Panc1 (cell line): ENCODE measurements at places on chromosomes 13 and 19. TPM values are rescaled to one million over a fixed set of nuclear protein-coding genes. Genes with fewer than 3 reads are reported as not detected.

DNA sequence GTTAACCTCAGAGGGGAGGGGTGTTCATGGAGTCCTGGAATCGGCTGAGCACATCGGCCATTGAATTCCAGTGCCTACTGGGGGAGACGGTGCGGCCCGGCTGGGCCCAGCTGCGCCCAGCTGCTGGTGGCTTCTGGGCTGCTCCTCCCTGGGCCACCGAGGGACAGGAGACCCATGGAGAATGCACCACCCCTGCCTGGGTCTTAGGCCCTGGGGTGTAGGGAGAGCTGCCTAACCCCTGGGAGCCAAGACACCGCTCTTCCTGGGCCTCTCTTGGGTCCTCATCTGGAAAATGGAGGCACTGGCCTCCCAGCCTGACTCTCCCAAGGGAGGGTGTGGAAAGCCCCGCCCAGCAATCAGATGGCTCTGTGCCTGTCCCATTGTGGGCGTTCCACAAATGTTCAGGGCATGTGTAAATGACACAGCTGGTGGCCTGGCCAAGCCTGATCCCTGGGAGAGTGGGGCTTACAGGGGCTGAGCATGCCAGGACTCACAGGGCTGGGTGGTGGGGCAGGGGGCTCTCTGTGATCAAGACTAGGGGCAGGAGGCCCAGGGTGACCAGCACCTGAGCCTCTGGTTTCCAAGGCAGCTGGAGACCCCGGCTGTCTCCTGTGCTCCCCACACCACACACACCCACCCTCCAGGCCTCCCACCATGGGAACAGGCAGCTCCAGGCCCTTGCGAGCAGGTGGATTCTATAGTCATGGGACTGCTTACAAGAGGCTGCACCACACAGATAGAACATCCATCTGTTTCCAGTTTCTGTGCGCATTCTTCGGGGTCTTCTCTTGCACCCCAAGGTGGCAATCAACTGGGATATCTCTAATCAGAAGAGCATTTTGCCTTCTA, 150.9 kb downstream of the URI1 start:
- no peak for DNase-seq
- no peaks in the 10 kb centered on the region for H3K4me1 ChIP-seq
- H3K36me3 ChIP-seq, result no peaks in the 10 kb centered on the region
- 0 out of 2 replicates have a peak, but pooled peaks cover 3% of the 10 kb centered on the region for H3K27me3 ChIP-seq
- H3K4me3 ChIP-seq, result no peak overlapping the region

Gene PINLYP
- 0.21 TPM for total RNA-seq

Gene KLK10
- not detected for total RNA-seq

DNA sequence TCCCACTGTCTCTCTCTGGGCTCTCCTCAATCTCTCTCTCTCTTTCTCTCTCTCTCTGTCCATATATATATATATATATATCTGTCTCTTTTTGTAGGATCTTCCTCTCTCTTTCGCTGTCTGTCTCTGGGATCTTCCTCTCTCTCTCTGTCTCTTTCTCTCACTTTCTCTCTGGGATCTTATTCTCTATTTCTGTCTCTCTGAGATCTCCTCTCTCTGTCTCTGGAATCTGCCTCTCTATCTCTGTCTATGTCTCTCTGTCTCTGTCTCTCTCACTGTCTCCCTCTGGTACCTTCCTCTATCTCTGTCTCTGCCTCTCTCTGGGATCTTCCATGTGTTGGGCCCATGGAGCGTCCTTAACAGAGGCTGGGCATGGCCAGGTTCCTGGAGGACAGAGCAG, 3.4 kb downstream of the ATP1A3 start:
- DNase-seq, result no peak
- no peaks in the 10 kb centered on the region; the same call in 1 of the 2 replicates for H3K36me3 ChIP-seq
- H3K4me3 ChIP-seq, result no peak overlapping the region
- no peak overlapping the region for H3K27ac ChIP-seq

Gene USPL1
- total RNA-seq, result 19.5 TPM

DNA sequence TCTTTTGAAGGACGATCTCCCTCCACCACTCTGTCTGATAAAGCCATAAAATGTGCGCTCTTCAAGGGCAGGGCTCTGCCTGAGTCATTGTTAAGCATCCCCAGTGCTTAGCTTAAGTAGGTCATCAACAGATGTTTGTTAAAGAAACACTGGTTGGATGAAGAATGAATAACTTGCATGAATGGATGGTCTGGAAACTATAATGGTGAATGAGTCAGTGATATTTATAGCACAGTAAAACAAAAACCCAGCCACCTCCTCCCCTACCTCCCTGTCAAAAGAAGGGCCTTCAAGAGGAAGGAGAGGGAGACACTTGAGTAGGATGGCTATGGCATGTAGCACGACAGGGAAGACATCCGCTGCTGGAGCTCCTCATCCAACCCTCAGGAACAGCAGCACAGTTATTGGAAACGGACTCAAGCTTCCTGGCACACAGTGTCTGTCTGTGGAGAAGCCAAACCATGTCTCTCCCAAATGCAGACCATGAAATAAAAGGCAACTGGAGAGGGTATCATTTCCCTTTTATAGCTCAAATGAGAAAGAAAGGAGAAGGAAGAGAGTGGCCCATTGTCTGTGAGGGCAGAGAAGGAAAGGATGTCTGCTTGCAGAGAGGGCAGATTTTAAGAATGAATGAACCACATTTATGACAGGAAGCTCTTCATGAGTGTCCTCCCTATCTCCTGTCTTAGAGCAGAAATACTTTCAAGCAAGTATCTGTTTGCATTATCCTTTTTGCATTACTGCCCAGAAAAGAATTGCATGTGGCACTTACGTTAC, 183.5 kb upstream of the UBL3 start:
- no peaks in the 10 kb centered on the region for H3K4me1 ChIP-seq
- no peaks in the 10 kb centered on the region for H3K36me3 ChIP-seq
- DNase-seq, result no peak
- H3K27me3 ChIP-seq, result no peaks in the 10 kb centered on the region

DNA sequence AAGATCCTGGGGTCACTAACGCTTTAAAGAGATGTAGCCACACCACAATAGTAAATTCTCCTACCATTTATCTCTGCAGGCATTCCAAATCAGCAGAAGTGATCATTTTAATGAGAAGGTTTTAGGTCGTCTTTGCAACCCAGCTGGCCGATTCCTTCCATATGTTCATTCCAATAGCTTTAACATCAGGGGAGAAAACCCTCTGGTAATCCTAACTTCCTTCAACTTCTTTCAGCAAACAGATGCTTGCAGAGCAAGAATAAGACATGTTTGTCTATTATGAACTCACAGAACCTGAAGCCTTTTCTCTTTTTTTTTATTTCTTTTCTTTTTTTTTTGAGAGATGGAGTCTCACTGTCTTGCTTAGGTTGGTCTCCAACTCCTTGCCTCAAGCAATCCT, 498.6 kb upstream of the SLITRK1 start:
- no peaks in the 10 kb centered on the region for H3K36me3 ChIP-seq
- no peaks in the 10 kb centered on the region for H3K4me1 ChIP-seq
- H3K4me3 ChIP-seq, result no peak overlapping the region
- DNase-seq, result no peak
- H3K27ac ChIP-seq, result no peak overlapping the region

Gene APOC4
- total RNA-seq, result not detected

DNA sequence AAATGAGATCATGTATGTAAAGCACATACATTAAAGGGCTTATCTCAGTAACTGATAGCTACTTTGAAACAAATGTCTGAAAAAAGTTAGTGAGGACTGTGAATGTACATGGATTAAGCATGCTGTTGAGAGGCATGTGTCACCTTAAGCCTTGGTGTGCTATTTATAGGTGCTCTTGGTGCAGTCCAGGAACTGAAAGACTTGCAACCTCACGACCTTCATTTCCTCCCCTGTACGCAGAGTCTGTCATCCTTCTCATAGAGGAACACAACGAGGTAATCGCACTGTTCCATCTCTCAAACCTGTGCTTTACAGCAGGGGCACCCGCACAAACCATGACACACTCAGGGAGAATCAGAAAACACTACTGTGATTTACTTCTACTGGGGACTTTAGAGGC, 65.6 kb downstream of the UFM1 start:
- no peak overlapping the region for H3K4me3 ChIP-seq
- no peaks in the 10 kb centered on the region for H3K27me3 ChIP-seq
- no peak overlapping the region for H3K27ac ChIP-seq
- H3K36me3 ChIP-seq, result no peaks in the 10 kb centered on the region

GRCh38 chr13:113912596-113912995, 48.7 kb upstream of the GAS6 start:
- DNase-seq, result no peak
- H3K36me3 ChIP-seq, result no peaks in the 10 kb centered on the region
- no peak overlapping the region for H3K27ac ChIP-seq
- H3K27me3 ChIP-seq, result no peaks in the 10 kb centered on the region
- no peak overlapping the region for H3K4me3 ChIP-seq

DNA sequence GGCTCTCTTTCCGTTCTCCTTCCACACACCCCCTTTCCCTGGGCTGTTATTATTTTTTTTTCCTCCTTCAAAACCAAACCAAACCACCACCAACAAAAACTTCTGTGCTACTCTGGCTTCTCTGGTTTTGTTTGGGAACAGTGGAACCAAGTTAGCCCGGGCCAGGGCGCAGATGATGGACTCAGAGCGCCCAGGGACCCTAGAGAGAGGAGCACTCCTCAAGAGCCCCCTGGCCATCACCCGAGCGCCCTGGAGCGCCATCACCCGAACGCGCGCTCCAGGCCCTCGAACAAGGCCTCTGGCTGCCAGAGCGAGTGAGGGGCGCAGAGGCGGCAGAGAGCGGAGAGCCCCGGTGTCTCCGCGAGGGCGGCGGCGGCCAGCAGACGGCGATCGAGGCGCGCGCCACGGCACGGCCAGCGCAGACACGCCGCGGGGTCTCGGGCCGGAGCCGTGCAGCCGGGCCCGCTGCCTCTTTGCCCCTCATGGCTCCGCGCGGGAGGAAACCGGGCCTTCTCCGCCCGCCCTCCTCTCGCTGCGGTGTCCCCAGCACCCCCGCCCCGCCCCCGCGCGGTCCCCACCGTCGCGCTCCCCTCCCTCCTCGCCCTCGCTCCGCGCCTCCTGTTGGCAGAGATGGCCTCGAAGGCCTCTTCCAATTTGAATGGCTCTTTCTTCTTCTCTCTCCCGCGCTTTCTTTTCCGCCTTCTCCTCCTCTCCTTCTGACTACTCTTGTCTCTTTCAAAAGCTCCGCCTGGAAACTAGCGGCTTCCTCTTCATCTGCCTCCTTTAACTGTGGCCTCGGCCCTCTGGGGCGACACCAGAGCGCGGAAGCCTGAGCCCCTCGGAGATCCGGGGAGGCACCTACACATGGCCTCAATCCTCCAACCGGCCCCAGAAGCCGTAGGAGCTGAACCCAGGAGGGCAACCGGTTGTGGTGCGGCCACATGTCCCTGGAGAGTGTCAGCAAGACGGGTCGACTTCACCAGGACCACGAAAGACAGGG, 4.1 kb upstream of the SOX1 start:
- no peak overlapping the region for H3K27ac ChIP-seq
- H3K27me3 ChIP-seq, result no peaks in the 10 kb centered on the region
- H3K4me3 ChIP-seq, result no peak overlapping the region
- H3K36me3 ChIP-seq, result no peaks in the 10 kb centered on the region

DNA sequence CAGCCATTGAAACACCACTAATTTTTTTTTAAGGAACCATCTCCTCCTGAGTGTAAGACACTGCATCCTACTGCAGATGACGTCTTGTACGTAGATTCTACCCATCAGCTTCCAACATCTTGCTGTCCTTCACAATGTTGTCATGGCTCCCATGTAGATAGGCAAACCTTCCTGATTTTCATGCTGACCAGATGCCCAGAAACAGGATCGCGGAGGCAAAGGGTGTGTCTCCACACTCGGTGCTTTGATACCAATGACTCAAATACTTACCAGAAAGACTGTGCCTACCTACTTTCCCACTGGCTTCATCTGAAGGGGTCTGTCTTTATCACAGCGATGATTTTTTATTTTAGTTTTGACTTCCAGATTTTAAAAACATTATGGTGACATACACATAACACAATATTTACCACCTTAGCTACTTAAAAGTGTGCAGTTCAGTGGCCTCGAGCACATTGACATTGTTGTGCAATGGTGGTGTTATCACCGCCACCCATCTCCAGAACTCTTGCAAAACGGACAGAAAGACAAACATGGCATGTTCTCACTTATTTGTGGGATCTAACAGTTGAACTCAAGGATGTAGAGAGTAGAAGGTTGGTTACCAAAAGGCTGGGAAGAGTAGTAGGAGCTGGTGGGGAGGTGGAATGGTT, 94.0 kb upstream of the PEG3 start:
- H3K4me1 ChIP-seq, result no peaks in the 10 kb centered on the region
- no peak for DNase-seq
- H3K27ac ChIP-seq, result no peak overlapping the region
- H3K36me3 ChIP-seq, result no peaks in the 10 kb centered on the region
- no peak overlapping the region for H3K4me3 ChIP-seq

Gene KASH5
- not detected for total RNA-seq

DNA sequence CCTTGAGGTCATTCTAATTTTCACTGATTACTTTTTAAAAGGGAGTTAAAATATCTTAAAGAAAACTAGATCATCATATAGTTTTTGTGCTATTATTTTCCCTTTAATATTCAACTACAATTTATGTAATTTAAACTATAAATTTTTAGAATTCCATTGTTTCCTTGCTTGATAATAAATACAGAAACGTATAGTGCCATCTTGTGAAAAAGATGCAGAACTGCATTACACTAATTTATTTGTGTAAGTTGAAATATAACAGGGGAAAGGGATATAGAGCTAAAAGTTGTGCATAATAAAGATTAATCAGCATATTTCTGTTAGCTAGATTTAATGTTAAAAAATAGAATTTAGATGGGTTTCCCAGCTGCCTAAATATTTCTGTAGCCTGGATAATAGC, 61.5 kb upstream of the TDRD3 start:
- H3K27ac ChIP-seq, result no peak overlapping the region
- DNase-seq, result no peak
- no peaks in the 10 kb centered on the region for H3K36me3 ChIP-seq
- no peaks in the 10 kb centered on the region for H3K27me3 ChIP-seq
- H3K4me3 ChIP-seq, result no peak overlapping the region
- no peaks in the 10 kb centered on the region for H3K4me1 ChIP-seq

- no peaks in the 10 kb centered on the region for H3K27me3 ChIP-seq
- no peak for DNase-seq
- no peak overlapping the region for H3K27ac ChIP-seq
- peaks cover 6% of the 10 kb centered on the region; the same call in 1 of the 2 replicates for H3K36me3 ChIP-seq
Observed at GRCh38 chr13:113635709-113636108, 22.3 kb downstream of the ATP4B start.

Gene TMEM150B
- not detected for total RNA-seq

DNA sequence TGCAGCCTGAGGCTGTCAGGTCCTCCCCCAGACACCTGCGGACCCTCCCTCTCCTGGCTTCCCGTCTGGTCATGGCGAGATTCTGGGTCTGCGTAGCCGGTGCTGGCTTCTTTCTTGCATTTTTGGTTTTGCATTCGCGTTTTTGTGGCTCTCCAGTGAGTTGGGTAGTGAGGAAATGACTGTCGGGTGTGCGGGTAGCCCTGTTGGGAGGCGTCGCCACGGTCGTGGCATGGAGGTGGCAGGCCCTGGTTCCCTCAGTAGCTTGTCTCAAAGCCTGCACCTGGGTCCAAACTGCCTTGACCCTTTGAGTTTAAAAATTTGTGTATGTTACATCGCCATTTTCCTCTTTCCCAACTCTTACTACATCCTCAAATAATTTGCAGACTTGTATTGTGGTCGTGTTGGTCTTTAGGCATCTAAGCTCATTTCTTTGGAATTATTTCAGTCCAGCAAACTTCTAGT, 344 bp downstream of the NHLRC3 start:
- peak overlapping the region; percentile 91 for H3K4me3 ChIP-seq
- H3K27me3 ChIP-seq, result no peaks in the 10 kb centered on the region
- peaks cover 8% of the 10 kb centered on the region for H3K4me1 ChIP-seq

GRCh38 chr13:108463340-108463739, 166.1 kb upstream of the MYO16 start:
- H3K27me3 ChIP-seq, result no peaks in the 10 kb centered on the region
- H3K27ac ChIP-seq, result no peak overlapping the region
- H3K4me1 ChIP-seq, result no peaks in the 10 kb centered on the region
- no peak for DNase-seq
- H3K36me3 ChIP-seq, result no peaks in the 10 kb centered on the region
